ENCODE measurements at places on chromosomes 4 and X.

- no peak for DNase-seq
Observed at GRCh38 chr4:8112672-8113071, 45.9 kb downstream of the ABLIM2 start.

DNA sequence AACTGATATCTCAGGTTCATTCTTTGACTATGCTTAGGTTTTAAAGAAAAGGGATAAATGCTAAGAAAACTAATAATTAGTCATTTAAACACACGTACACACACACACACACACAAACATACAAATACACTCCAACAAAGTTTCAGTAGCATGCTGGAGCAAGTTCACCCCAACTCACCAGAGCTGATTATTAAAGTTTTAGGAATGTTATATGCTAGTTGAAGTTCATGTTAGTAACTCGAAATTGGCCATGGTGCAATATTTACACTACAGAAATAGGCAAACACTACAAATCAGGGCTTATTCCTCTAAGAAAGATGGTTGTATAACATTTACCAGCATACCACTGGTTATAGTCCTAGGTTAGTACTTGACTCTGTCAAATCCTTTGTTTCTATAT is 384.0 kb upstream of the DIPK2B start:
- DNase-seq: no peak

DNA sequence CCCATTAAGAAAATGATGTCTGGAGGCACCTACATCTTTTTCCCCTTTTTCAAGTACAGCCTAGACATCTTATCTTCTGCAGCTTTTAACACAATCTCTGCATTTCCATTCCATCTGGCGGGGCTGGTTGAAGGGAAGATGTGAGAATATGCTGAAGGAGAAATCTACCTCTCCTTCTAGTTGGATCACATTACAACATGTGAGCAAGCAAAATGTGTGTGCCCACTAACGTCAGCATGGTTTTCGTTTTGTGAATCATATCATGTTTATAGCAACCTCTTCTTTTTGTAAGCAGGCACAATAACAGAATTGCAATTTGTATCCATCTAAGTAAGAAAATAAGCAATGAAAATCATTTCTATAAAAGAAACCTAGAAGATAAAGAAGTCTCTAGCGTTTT is 28.9 kb upstream of the MID1 start:
- no peak for DNase-seq

DNA sequence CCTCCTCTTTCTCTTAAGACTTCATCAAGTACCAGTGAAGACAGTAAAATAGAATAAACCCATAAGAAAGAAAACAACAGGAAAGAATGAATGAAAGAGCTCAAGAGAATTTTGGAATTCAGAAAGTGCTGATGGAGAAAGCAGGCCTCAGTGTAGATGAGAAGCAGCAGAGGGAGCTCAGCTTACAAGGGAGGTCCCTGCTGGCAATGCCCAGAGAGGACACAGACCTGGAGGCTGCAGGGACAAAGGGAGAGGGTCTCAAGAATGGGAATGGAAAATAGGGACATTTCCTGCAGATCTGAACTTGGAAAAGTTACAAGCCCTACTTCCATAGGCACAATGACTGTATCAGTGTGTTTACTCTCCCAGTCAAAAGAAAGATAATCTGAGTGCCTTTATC is 64.5 kb upstream of the MAGEA10 start:
- no peak for DNase-seq

DNA sequence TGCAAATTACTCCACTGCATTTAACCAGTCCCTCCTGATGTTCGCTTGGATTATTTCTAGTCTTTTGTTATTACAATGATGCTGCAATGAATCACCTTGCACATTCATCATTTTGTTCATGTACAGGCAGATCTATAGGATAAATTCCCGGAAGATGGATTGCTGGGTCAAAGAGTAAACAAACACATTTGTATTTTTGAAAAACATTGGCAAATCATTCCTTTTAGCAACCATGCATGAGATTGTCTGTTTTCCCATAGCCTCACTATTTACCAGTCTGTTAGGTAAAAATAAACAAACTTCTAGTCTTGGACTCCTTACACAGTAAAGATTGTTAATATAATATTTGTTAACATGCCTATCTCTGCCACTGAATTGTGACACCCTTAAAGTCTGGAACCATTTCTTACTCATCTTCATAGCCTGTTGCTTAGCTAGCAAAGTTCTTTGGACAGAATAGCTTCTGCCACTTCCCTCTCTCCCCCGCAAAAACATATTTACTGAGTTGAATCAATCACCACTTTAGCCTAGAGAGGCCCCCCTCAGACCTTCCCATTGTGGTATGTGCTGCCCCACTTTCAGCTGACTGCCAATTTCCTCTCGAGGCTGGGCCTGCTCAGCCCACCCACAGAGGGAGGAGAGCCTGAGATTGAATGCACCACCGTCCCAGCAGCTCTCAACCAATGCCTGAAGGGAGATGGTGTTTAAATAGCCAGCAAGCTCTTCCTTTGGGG is 108.4 kb upstream of the ATXN3L start:
- DNase-seq: no peak

DNA sequence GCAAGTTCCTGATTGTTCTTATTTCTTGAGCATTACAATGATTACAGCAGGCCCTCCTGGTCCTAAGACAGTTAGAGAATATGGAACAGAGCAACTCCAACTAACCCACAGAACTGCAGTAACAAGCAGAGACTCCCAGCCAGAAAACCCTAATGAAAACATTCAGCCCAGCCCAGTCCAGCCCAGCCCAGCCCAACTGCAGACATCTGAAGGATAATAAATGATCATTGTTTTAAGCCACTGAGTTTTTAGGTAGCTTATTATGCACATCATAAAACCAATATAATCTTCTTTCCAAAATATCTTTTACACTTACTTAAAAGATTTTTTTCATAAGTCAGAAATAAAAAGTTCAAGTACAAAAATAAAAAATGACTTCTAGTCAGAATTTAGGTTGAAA is 51.3 kb downstream of the SPOCK3 start:
- no peak for DNase-seq

DNA sequence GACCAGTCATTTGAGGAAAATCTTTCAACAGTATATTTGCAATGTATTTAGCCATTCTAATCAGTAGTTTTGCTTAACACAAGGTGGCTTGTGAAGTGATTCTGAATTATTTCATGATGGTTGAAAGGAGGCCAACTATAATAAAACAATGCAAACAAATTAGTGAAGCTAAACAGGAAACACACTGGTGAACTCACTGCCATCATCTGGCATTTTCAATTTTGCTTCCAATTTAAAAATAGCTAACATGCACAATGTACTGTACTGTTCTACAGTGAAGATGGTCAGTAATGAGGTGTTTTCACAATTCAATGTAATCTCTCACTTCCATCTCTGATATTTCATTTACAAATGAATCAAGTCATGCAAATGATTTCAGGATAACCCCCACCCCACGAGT is 31.1 kb downstream of the PGRMC2 start:
- no peak for DNase-seq

GRCh38 chr4:120939693-120940092 is 17.2 kb upstream of the PRDM5 start:
- DNase-seq: no peak

- peak; percentile 26 for DNase-seq
Observed at GRCh38 chrX:100673397-100673953, 29.5 kb downstream of the SRPX2 start.

GRCh38 chr4:123631786-123632692 is 235.4 kb downstream of the SPRY1 start:
- DNase-seq: no peak

Data from BJ (cell line).